ENCODE measurements at places on chromosomes 4 and X.

DNA sequence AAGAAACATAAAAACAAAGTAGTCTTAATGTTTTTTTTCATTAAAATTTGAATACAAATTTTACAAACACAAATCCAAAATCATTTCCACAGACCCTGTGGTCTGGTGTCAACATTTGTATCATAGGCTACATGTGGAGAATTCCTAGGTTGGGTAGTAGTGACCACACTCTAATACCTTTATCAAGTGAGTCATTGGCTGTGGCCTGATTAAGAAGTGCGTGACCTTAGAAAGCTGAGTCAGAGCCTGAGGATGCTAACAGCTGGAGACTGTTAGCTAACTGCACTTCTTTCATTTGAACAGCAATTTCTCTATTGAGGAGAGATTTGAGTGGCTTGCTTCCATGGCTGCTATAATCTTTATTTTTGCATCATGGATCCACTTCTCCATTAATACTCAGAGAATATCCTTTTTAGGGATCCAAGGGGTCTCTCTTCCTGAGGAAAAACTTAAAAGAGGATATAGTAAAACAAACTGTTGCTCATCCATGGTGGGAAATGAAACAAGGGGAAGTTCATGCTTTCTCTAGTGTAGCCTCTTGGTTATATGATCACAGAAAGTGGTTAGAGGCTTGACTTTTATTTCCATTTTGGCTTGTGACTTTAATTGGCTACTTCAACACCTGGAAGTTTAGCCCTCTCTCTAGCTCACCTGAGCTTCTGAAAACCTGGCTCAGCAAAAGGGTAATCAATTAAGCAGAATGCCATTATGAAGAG, 335.8 kb downstream of the PABPC4L start:
- peak; percentile 96 for DNase-seq

- DNase-seq = no peak
Measured at GRCh38 chr4:170627418-170627817, 537.7 kb upstream of the AADAT start.

GRCh38 chrX:107827030-107827831, 1.6 kb downstream of the MID2 start:
- no peak for DNase-seq

- DNase-seq = no peak
Measured at GRCh38 chr4:629915-630641, 4.7 kb downstream of the PDE6B start.

- DNase-seq = peak; percentile 14
Measured at GRCh38 chr4:24551492-24552289, 32.7 kb downstream of the DHX15 start.

DNA sequence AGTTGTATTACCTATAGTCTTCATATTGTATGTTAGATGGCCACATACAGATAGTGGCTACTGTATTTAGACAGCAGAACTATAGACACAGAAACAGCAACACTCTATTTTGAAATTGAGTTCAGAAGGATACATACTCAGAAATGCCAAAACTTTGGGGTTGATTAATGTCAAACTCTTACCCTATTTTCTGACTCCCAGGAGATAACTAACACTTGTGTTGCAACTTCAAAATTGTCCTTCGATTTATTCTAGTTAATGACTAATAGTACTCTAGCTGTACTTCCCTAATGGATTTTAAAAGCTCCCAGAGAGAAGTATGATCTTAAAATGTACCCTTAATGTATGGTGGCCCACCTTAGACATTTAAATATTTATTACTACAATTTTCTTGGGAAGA, 229.9 kb upstream of the UGT8 start:
- no peak for DNase-seq

DNA sequence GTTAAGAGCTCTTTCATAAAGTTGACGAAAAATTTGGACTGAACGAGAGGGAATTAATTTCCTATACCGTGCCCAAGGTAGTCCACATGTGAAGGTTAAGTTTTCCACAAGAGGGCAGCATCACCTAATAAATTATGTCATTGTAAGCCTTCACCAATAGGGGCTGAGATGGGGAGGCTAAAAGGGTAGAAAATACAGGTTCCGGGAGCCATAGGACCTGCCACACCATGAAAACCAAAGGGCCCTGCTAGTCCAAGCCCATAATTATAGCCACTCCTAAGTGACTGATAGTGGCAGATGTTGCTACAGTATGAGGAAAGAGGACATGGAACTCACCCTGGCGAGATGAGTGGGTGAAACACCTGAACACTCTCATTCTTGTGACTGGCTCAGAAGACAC, 122.2 kb downstream of the SHROOM4 start:
- peak; percentile 38 for DNase-seq

DNA sequence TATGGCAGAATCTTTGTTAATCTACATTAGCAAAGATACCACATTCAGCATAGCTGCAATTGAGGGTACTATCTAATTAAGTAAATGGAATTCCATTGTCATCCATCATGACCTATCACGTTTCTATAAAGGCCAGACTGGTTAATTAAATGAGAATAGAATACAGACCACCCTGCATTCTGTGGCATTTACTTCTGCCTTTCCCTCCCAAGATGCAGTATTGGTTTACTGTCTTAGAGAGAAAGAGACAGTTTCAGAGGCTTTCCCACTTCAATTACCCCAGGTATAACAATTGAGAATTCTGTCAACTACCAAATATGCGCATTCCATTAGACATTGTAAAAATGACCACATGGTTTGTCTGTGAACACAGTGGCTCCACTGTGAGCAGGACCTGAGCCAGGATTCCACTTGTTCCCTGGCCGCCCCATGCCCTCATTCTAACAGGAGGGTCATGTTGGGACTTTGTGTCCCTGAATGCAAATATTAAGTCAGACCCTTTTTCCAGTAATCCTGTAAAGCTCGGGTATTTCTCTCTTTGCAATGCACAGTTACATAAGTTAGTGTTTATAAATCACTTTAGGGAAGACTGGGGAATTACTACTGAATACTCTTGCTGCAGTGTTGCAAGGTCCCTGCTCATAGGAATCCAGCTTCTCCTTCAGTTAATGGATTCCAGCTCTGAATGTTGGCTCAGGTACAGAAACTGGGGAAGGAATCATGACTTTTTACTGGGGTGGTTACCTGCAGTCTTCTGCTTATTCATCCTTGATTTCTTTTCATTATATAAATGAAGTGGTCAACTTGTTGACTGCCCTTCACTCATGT, 261.0 kb downstream of the PDGFC start:
- DNase-seq = peak; percentile 54

DNA sequence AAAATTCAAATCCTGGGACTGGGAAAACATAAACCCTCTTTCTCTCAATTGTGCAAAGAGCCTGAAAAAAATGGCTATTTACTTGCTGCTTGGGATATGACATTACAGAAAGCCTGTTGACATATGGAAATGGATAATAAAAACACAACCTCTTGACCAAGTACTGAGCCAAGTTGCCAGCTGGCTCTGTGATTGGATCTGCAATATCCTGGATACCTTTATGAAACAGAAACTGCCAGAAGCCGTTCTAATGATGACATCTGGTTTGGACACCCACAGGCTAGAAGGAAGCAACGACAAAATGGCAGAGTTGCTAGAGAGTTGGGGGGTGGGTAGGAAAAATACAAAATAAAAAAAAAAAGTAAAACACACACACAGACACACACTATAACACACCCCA, 481.4 kb downstream of the FAT4 start:
- DNase-seq = no peak

GRCh38 chr4:142984871-142985585, 138.9 kb upstream of the INPP4B start:
- peak; percentile 4 for DNase-seq
